Gastrocnemius medialis (tissue), 4 donors: ENCODE measurements at places on chromosomes 7 and 10. TPM values are rescaled to one million over a fixed set of nuclear protein-coding genes. Genes with fewer than 3 reads are reported as not detected.

DNA sequence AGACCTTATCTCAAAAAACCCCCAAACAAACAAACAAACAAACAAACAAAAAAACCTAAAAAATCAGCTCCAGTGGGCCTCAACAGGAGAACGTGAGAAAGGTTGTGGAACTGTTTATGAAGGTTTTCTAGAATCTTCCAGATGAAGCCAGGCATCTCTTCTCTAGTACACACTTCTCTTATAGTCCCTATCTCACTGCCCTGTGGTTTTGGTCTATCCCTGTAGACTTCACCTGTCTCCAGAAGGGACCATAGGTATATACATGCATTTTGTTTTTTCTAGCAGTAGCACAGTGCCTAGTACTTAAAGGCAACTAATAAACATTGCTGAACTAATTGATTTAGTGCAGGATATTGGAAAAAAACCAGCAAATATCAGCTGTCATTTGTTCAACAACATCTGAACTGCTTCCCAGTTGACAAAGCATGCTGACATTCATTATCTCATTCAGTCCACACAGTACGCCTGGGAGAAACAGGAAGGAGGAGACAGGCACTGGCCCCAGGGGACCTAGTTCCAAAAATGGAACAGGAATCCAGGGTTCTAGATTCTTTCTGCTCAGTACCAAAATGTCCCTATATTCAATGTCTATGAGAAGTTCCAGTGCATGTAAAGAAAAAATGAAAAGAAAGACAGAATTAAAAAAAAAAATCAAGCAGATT lies 59.8 kb downstream of the C10orf67 start:
- no peak for DNase-seq
- H3K36me3 ChIP-seq = no peaks in the 10 kb centered on the region
- H3K4me1 ChIP-seq = no peaks in the 10 kb centered on the region
- no peaks in the 10 kb centered on the region for H3K27me3 ChIP-seq
- H3K27ac ChIP-seq = no peak overlapping the region

KCP gene
- total RNA-seq = 0.10 TPM

- H3K27ac ChIP-seq = no peak overlapping the region
- no peaks in the 10 kb centered on the region for H3K4me1 ChIP-seq
- H3K4me3 ChIP-seq = no peak overlapping the region
- H3K36me3 ChIP-seq = no peaks in the 10 kb centered on the region
- H3K27me3 ChIP-seq = no peaks in the 10 kb centered on the region
Measured at GRCh38 chr7:29611941-29612544, 48.4 kb downstream of the PRR15 start.

OR2A42 gene
- 0.33 TPM for total RNA-seq

ANKRD61 gene
- total RNA-seq = 1.0 TPM

DNA sequence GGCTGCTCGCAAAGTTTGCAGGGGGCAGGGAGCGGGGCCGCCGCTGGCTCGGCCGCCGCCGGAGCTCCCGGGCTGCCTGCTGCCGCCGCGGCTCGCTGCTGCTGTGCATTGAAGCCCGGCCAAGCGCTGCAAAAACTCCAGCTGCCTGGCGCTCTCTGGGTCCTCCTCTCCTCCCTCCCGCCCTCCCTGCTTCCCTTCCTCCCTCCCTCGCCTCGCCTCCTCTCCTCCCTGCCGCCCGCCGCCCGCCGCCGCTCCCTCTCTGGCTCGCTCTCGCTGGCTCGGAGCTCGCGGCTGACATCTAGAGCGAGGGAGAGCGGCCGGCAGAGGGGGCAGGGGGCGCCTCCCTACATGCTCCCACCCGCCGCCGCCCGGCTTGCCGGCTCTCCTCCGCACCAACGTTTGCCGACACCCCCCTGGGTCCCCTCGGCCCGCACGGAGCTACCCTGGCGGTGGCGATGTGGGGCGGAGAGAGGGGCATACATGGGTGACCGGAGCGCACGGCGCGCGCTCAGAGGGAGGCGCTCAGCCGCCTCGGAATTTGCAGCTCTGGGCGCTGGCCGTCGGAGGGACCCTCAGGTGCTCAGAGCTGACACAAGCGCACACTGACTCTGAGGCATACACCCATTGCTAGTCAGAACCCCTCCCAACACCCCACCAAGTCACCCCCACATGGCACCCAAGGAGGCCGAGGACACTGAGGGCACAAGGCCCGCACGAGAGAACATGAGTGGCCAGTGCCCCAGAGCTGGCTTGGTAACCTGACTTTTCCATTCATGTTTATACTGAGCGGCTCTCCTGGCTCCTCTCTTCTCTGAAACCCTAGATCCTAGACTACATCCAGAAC lies 1.2 kb upstream of the PLXNA4 start:
- H3K27me3 ChIP-seq = peaks cover 28% of the 10 kb centered on the region
- H3K27ac ChIP-seq = no peak overlapping the region
- peaks cover 25% of the 10 kb centered on the region for H3K4me1 ChIP-seq
- H3K4me3 ChIP-seq = peak overlapping the region; percentile 48

- H3K4me3 ChIP-seq = no peak overlapping the region
- no peak for DNase-seq
- no peaks in the 10 kb centered on the region for H3K27me3 ChIP-seq
- H3K4me1 ChIP-seq = no peaks in the 10 kb centered on the region
- H3K27ac ChIP-seq = no peak overlapping the region
Measured at GRCh38 chr7:11437994-11438393, 394.0 kb downstream of the THSD7A start.

PDK4 gene
- total RNA-seq = 2,371 TPM

DNA sequence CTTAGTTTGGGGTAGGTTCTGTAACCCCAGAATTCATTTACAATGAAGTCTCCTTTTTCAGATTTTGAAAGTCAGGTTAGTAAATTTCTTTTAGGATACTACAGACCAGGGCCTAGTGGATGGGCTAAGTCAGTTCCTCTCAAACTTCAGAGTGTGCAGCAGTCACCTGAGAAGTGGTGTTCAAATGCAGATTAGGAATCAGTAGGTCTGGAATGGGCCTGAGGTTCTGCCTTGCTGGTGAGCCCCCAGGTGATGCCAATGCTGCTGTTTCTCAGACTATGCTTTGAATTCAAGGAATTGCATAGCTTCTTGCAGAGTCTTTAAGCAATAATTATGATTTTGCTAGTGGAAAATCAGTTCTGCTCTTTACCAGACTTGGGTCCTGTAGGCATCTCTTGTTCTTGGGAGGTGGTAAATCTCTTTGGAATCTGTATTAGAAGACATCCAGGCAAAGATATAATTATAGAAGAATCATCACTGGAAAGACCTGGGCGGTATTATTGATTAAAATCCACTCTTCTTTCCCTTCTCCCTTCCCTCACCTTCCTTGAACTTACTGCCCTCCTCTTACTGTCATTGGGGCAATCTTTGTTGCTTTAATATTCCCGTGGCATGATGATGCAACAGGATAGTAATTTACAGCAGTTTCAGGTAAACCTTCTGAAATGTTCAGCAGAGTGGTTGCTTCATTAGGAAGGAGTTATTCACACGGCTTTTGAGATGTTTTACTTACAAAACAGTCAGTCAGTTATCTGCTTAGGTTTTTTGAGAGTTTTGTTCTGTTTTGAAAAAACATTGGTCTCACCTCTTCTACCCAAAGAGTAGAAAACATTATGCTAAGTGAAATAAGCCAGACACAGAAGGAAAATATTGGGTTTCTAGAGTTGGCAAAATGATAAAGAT lies 87.2 kb downstream of the NRF1 start:
- no peak for DNase-seq
- H3K27ac ChIP-seq = no peak overlapping the region
- H3K36me3 ChIP-seq = no peaks in the 10 kb centered on the region
- H3K4me3 ChIP-seq = no peak overlapping the region

DNA sequence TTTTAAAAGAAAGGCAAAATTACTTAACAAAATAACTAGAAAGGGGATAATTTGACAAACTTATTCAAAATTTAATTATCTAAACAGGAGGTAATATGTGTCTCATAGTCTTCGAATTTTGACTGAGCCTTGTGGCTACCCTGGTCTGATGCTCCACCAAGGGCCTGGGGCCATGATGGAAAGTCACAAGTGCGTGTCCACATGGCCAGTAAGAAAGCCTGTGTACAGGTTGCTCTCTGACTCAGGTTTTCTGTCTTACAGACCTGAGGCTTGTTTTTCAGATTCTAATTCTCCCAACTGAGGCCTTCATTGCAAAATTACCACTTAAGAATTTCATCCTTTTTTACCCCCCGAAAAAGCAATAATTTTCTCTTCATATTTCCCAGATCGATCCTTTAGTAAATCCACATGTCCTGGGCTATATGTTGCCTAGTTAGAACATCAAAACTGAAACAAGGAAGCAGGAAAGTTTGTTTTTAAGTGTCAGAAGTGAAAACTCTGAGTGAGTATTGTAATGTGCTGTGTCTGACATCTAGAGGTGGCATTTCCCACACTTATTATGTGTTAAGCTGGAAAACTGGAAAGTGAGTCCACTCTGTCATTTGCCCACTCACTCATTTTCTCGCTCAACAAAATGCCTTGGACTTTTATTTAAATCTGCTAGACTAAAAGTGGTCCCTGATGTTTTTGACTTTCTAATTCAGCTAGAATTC lies 10.0 kb downstream of the CYP3A43 start:
- H3K27me3 ChIP-seq = no peaks in the 10 kb centered on the region
- no peak for DNase-seq
- no peaks in the 10 kb centered on the region for H3K4me1 ChIP-seq
- H3K4me3 ChIP-seq = no peak overlapping the region

GRCh38 chr7:101922631-101923601 lies 105.5 kb downstream of the CUX1 start:
- no peaks in the 10 kb centered on the region for H3K27me3 ChIP-seq
- peak overlapping the region; percentile 87 for H3K27ac ChIP-seq
- DNase-seq = no peak
- peaks cover 39% of the 10 kb centered on the region for H3K4me1 ChIP-seq
- no peaks in the 10 kb centered on the region for H3K36me3 ChIP-seq
- H3K4me3 ChIP-seq = no peak overlapping the region

GRCh38 chr7:45198986-45199385 lies 41.4 kb downstream of the RAMP3 start:
- H3K4me3 ChIP-seq = no peak overlapping the region
- H3K27ac ChIP-seq = no peak overlapping the region
- no peaks in the 10 kb centered on the region for H3K36me3 ChIP-seq
- H3K27me3 ChIP-seq = no peaks in the 10 kb centered on the region

GRCh38 chr7:28182071-28182471 lies 1.5 kb upstream of the JAZF1 start:
- no peaks in the 10 kb centered on the region for H3K36me3 ChIP-seq
- H3K4me1 ChIP-seq = peaks cover 9% of the 10 kb centered on the region
- H3K4me3 ChIP-seq = no peak overlapping the region
- H3K27me3 ChIP-seq = no peaks in the 10 kb centered on the region
- no peak for DNase-seq

DNA sequence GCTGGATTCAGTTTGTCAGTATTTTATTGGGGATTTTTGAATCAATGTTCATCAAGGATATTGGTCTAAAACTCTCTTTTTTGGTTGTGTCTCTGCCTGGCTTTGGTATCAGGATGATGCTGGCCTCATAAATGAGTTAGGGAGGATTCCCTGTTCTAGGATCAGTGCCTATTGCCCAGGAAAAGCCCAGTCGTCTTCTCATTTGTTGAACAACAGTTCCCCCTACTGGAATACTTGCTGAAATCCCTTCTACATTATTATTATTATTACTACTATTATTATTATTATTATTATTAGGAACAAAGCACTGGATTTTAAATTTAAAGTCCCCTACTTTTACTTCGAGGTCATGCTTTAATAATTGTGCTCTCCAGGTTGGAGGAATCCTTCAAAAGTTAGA lies 528.9 kb downstream of the MAGI2 start:
- no peaks in the 10 kb centered on the region for H3K4me1 ChIP-seq
- no peak for DNase-seq
- H3K27ac ChIP-seq = no peak overlapping the region
- H3K4me3 ChIP-seq = no peak overlapping the region
- no peaks in the 10 kb centered on the region for H3K27me3 ChIP-seq
- no peaks in the 10 kb centered on the region for H3K36me3 ChIP-seq

DNA sequence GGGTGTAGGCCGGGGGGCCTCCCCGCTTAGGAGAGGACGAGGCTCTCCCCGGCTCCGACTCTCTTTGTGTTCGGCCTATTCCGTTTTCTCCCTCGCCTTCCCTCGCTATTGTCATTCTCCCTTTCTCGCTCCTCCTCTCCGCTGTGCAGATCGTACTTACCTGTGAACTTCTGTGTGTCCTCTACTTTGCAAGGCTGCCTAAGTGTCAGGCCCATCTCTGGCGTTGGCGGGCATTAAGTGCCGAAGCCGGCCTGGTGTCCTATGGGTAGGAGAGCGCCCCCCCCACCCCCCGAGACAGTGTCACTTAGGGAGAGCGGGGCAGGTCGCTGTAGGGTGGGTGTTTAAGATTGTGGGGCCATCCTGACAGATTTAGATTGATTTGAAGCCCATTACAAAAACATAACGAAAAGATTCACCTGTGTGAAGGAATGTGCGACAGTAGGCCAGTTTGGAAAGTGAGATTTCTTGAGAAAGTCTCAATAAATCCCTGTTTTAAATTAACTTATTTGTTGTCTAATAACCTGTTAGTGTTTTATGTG lies 579 bp downstream of the RBM33 start:
- H3K27me3 ChIP-seq = no peaks in the 10 kb centered on the region
- H3K4me1 ChIP-seq = peaks cover 29% of the 10 kb centered on the region
- peak overlapping the region; percentile 96 for H3K27ac ChIP-seq

CPN1 gene
- not detected for total RNA-seq

GRCh38 chr10:76015245-76015644 lies 583.8 kb downstream of the LRMDA start:
- no peaks in the 10 kb centered on the region for H3K4me1 ChIP-seq
- no peaks in the 10 kb centered on the region for H3K27me3 ChIP-seq
- no peak overlapping the region for H3K4me3 ChIP-seq
- H3K36me3 ChIP-seq = no peaks in the 10 kb centered on the region
- H3K27ac ChIP-seq = no peak overlapping the region

DNA sequence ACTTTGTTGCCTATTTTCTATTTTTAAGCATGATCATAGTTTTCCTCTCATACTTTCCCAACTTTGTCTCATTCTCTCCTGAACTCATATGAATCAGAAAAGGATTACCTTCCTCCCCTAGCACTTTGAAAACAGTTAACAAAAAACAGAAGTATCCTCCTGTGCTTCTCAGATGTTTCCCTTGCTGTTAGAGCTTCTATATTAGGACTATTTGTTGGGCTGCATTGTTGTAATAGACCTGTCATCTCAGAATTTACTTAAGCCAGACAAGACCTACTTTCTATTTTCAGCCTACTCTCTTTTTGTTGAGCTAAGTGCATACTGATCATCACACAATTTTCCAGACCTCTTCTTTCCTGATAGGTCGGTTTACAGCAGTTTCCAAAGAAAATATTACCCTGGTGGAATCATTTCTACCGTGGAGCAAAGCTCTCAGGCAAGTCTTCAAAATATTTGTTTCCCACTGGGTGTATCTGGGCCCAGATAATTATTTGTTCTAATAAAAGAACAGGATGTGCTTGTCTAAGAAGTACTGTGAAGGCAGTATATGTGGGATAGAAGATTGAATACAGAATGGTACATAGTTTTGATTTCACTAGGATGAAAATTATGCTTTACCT lies 411.9 kb upstream of the KLF6 start:
- DNase-seq = no peak
- peak overlapping the region; percentile 60 for H3K27ac ChIP-seq
- no peaks in the 10 kb centered on the region for H3K27me3 ChIP-seq
- no peak overlapping the region for H3K4me3 ChIP-seq

- no peak overlapping the region for H3K27ac ChIP-seq
- no peaks in the 10 kb centered on the region for H3K27me3 ChIP-seq
- H3K36me3 ChIP-seq = no peaks in the 10 kb centered on the region
- H3K4me3 ChIP-seq = no peak overlapping the region
Measured at GRCh38 chr10:129605266-129605985, 138.4 kb downstream of the MGMT start.

- H3K27ac ChIP-seq = no peak overlapping the region
- DNase-seq = no peak
- peaks cover 16% of the 10 kb centered on the region for H3K36me3 ChIP-seq
Measured at GRCh38 chr7:130207033-130207432, 627 bp upstream of the SSMEM1 start.

CDHR1 gene
- not detected for total RNA-seq

TFEC gene
- total RNA-seq = 0.58 TPM
